KBM-7 (cell line): ENCODE measurements at places on chromosomes 7 and 10.

DNA sequence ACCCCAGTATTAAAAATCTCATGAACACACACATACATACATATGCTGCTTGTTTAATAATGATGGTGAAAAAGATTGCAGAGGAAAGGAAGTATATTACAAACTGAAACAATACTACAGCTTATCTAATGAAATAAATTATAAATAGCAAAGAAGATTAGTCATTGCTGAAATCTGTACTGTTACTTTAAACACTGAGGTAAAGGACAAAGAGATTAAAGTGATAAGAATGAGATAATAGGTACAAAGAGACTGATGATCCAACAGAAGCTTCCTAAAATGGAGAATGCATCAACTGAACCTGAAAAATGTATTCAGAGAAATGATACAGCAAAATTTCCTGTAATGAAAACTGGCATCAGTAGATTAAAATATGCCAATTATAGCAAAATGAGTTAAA lies 91.5 kb upstream of the KCND2 start:
- no peak for DNase-seq

GRCh38 chr10:79254333-79255006 lies 92.8 kb upstream of the PPIF start:
- no peak for DNase-seq

DNA sequence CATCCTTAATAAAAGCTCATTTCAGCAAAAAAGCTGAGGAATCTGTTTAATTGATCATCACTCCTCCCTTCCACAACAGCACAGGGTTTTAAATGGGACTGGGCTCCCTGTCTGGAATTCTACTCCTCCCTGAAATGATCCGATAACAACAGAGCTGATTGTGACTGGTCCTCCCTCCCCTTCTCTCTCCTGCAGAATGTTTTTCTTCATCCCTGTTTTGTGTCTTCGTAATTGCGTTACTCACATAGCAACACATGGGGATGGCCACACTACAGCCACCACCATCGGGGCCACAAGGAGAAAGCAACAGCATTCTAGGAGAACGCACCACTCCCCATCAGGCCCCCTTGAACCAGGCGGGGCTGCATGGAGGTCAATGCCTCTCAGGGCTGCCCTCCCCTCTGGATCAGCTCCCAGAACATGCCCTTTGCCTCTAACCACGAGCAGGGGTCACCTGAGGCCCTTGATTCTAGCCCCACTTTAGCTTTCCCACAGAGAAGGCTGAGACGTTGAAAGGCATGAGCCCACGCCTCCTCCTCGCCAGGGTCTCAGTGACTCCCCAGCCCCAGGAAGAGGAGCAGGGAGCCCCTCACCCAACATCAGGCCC lies 152.6 kb downstream of the PLXNA4 start:
- no peak for DNase-seq

GRCh38 chr10:30231071-30231652 lies 117.9 kb downstream of the MTPAP start:
- DNase-seq = peak; percentile 42

GRCh38 chr7:146249272-146249671 lies 132.7 kb downstream of the CNTNAP2 start:
- no peak for DNase-seq
